ENCODE measurements at places on chromosomes 13 and 19.

DNA sequence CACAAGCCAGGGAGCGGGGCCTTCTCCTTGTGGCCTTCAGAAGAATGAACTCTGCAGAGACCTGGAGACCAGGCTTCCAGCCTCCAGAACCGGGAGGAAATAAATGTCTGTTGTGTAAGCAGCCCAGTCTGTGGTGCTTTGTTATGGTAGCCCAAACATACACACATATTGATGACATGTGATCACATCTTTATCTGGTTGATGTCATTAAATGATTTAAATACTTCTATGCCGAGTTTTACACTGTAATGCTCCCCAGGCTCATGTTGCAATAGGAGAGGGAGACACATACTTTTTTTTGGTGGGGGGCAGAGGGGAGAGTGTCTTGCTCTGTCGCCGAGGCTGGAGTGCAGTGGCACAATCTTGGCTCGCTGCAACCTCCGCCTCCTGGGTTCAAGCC is 188.0 kb upstream of the IRS2 start:
- no peak for DNase-seq

GRCh38 chr13:75353781-75354193 is 128.2 kb downstream of the TBC1D4 start:
- no peak for DNase-seq

DNA sequence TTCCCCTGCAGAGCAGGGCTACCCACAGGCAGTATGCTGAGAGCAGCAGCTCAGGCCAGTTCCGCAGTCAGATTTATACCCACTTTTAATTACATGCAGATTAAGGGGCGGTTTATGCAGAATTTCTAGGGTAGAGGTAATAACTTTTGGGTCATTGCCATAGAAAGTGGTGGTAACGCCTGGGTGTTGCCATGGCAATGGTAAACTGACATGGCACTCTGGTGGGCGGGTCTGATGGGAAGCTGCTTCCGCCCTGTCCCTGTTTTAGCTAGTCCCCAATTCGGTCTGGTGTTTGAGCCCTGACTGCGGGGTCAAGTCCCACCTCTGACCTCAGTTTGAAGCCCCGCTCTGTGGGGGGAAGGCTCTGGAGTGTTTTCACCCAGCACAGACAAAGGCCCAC is 141.1 kb upstream of the VSTM2B start:
- DNase-seq, result no peak

DNA sequence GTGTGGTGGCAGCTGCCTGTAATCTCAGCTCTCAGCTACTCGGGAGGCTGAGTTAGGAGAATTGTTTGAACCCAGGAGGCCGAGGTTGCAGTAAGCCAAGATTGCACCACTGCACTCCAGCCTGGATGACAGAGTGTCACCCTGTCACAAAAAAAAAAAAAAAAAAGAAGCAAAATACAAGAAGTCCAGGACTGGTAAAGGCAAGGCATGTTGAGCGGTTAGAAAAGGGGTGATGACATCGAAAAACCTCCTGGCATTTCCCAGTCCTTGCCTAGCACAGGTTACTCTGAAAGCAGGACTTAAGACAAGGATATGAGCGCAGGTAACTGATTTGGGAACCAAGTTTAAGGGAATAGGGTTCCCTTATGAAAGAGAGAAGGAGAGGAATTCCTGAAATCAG is 2.5 kb upstream of the LILRB4 start:
- no peak for DNase-seq

GRCh38 chr13:110677731-110678545 is 28.0 kb downstream of the CARS2 start:
- no peak for DNase-seq

GRCh38 chr19:48603449-48603848 is 3.1 kb upstream of the SPACA4 start:
- DNase-seq, result no peak

GRCh38 chr13:68439817-68440216 is 1209.7 kb upstream of the PCDH9 start:
- no peak for DNase-seq

GRCh38 chr19:12834976-12835757 is 788 bp upstream of the RTBDN start:
- no peak for DNase-seq

GRCh38 chr19:51157265-51157664 is 15.2 kb downstream of the SIGLEC7 start:
- DNase-seq, result no peak

- no peak for DNase-seq
Measured at GRCh38 chr19:58007285-58007684, 4.7 kb upstream of the ZNF606 start.

DNA sequence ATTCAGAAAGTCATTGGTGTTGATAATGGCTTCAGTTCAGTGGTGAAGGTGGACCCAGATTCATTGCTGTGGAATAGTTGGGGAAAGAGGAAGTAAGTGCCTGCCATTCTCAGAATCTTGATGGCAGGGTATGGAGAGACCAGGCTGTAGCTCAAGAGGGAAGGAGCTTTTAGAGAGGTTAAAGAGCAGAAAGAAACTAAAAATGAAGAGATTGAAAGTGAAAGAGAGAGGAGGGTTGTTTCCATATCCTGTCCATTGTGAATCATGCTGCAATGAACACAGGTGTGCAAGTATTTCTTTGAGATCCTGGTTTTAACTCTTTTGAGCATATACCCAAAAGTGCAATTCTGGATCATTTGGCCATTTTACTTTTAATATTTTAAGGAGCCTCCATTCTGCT is 12.5 kb downstream of the GJB6 start:
- DNase-seq, result no peak

GRCh38 chr19:51018745-51019543 is 565 bp downstream of the KLK10 start:
- DNase-seq, result no peak

DNA sequence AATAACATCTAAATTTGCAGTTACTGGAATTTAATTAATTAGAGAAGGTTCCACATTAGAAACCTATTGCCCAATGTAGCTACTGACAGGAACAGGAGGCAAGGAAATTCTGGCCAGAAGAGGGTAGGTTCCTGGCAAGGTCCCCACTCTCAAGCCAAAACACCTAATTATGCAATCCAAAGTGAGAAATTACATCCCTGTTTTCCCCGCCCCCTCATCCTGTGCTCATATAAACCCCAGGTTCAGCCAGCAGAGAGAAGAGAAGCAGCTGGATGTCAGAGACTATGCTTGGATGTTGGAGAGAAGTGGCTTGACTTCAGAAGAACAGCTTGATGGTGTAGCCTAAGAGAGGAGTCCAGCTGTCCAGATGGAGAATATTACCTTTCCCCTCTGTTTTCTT is 951.3 kb upstream of the PRR20A start:
- DNase-seq, result no peak

- DNase-seq, result peak; percentile 39
Measured at GRCh38 chr13:106561551-106562170, 6.3 kb downstream of the ARGLU1 start.

- no peak for DNase-seq
Measured at GRCh38 chr13:80083853-80084676, 256.9 kb downstream of the SPRY2 start.

DNA sequence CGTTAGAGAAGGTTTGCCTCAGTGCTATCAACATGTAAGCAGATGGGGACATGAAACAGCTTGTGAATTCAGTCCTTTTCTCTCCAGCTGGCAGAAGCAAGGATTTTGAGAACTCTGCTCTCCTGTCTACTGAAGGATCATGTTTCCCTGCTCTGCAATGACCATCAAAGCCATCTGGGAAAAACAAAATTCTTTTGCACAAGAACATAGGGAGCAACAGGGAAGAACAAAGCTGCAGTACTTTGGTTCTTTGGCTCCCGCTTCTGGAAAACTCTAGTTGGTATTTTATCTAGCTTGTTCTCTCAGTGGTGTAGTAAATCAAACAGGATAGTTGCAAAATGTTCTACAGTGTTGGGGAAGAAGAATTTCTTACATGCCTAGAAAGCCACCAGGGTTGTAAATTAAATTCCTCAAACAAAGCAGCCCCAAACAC is 270.4 kb downstream of the ENOX1 start:
- DNase-seq, result no peak

- no peak for DNase-seq
Measured at GRCh38 chr19:1852581-1853128, 4.4 kb upstream of the REXO1 start.

- DNase-seq, result no peak
Measured at GRCh38 chr13:23321535-23322241, 111.8 kb downstream of the SACS start.

DNA sequence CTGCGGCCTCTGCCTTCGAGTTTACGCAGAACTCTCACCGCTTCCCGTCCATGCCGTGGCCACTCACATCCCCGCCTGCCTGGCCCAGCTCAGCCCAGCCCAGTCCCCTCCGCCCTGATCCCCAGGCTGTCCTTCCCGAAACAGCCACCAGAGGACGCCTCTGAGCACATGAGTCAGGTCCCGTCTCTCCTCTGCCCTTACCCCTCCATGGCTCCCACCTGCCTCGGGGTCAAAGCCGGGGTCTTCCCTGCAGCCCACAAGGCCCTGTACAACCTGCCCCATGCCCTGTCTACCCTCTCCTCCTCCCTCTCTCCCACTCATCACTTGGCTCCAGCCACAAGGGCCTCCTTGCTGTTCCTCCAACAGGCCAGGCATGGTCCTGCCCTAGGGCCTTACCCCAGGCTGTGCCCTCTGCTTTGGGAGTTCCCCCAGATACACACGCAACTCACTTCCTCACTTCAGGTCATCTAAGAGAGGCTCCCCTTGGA is 8.1 kb upstream of the SEMA6B start:
- peak; percentile 56 for DNase-seq

DNA sequence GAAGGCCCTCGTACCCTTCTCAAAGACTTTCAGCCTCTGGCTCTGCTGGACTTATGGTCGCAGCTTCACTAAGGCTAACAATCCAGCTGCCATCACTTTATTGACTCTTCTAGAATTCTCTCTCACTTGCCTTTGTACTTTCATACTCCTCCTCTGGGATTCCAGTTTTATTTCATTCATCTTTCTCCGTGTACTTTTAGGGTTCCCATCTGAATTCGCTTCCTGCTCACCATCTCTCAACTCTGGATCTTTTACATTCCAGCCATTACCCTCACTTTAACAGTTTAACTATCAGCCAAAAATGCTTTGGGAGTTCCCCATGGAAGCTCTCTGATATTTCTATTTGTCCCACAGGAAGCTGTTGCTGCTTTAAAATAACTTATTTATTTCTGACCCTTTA is 149.3 kb upstream of the KL start:
- no peak for DNase-seq

DNA sequence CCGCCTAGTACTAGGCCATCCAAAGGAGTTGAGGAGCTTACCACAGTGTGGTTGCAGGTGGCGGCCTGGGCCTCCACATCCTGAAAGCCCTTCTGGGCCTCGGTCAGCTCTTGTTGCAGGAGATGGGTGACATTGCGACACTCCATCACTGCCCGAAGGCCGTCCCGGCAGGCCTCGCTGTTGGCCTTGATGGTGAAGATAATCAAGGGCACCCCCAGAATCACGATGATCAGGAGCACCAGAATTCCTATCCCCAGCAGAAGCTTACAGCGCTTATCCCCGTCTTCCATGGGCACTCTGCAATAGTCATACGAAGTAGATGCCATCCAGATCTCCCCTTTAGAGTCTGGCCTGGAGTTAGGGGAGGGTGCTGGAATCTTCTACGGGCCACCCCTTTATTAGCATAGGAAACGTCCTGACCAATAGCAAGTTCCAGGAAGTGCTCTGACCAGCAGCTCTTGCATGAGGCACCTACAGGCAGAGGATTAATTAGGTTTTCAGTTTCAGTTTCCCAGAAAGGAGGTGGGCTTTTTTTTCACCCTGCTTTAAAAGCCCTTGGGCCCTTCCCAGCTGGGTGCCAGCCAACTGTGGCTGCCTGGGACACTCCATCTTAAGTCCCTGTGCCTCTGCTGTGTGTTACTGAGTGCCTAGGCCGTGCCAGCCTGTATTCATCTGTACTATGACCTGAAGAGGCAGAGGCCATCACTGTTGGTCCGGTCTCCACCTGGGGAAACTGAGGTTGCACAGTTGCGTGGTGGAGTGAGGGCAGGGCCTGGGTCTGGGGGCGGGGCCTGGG is at the start of gene BST2:
Gene BST2 (minus strand): TSS at position 381 of the 796 bp plus-strand sequence. CDS start 55 bp downstream, at position 326.
- DNase-seq, result peak; percentile 27

- DNase-seq, result no peak
Measured at GRCh38 chr19:18871543-18871942, 24.4 kb downstream of the CERS1 start.

DNA sequence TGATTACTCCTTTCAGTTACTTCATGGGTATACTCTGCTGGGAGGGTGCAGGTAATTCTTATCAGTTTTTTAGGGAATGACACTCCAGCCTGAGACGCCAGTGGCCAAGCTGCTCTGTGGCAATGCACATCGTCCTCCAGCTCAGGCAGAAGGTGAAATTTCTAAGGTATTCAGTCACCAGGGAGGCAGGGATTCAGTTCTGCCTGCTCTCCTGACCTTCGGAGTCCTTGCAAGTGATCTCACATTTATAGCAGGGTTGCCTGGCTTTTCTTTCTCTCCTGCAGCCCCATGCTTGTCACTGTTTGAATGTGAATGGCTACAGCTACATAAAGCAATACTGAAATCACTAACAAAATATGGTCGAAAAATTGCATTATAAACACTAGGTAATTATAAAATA is 1447.5 kb downstream of the EFNB2 start:
- no peak for DNase-seq

GRCh38 chr13:46179969-46180763 is 1.8 kb downstream of the LCP1 start:
- no peak for DNase-seq

- no peak for DNase-seq
Measured at GRCh38 chr13:112572366-112572765, 15.6 kb downstream of the TUBGCP3 start.

- no peak for DNase-seq
Measured at GRCh38 chr13:42276683-42277082, 4.7 kb downstream of the AKAP11 start.

GRCh38 chr13:22717036-22717435 is 463.7 kb upstream of the SGCG start:
- DNase-seq, result no peak

DNA sequence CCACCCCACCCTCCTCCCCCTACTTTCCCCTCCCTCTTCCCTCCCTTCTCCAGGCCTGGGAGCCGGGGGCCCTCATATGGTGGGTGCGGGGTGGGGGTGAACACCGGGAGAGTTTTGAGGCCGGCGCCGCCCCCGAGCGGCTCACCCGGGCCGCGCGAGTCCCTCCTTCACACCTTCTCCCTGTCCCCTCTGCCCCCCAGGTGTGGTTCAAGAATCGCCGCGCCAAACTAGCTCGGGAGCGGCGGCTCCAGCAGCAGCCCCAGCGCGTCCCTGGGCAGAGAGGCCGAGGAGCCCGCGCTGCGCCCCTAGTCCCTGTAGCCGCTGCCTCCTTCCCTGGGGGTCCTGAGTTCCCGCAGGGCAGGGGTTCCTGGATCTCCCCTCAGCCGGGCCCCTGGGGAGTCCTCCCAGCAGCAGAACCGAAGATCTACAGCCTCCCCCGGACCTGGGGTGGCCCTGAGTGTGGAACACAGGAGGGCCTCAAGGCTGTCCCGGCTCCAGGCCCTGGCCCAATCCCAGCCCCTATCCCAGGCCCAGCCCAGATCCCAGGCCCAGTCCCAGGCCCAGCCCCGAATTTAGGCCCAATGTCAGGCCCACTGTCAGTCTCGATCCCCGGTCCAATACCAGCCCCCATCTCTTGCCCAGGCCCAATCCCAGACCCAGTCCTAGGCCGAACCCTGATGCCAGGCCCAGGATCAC is 1.7 kb downstream of the TPRX2 start:
- DNase-seq, result no peak

Data from activated CD4-positive, alpha-beta T cell treated with anti-CD3 and anti-CD28 coated beads, Interleukin-2, amount 50 U/mL, for 4 hours (primary cell).